ENCODE measurements at places on chromosomes 2 and 18.

DNA sequence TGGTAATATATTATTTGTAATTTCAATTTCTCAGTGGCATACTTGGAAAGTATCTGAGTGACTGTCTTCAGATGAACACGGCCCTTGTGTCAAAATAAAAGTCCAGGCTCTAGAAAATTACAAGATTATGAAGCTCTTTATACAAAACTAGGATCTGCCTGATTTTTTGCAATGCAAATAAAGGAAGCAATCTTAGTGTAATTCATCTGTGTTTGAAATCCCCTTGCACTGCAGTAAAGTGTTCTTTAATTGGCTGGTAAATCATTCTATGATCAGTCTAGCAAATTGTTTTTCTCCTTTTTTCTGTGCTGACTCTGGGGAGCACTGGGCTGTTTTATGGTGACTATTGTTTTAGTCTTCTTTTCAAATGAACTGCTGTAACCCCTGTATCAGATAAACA, 1039.0 kb downstream of the SOCS6 start:
- no peak for DNase-seq

DNA sequence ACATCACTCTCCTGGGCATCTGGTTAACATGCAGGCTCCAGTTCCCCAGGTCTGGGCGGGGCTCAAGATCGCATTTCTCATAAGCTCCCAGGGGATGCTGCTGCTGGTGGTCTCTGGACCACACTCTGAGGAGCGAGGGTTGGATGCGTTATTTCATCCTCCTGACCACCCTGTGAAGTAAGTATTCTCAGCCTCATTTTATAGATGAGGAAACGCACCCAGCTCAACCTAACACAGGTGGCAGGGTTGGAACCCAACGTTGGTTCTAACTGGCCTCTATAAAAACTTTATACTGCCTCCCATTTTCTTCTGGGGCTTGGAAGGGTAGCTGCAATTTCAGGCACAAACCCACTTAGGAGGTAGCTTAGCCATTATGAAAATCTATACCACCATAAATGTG, 120.5 kb downstream of the FAM210A start:
- no peak for DNase-seq

GRCh38 chr2:11478899-11479605, 13.1 kb upstream of the E2F6 start:
- DNase-seq: no peak

- no peak for DNase-seq
Observed at GRCh38 chr2:3604991-3605961, 10.4 kb downstream of the COLEC11 start.

DNA sequence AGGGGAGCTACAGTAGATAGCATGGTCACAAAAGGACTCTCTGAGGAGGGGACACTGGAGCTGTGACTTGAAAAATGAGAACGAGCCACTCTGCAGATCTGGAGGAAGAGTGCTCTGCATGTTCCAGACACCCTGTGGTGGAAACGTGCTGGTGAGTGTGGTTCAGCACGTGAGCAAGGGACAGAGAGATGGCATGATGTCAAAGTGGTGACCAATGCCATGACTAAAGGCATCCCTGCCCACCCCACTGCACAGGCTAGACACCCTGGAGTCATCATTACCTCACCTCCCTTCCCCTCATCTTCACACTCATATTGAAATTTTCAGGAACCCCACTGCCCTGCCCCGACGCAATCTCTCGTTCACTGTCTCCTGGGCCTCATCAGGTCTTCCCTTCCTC, 56.5 kb downstream of the SLC4A5 start:
- no peak for DNase-seq

GRCh38 chr18:45518311-45519155, 96.7 kb upstream of the SLC14A2 start:
- DNase-seq: no peak
